ENCODE measurements at places on chromosomes 12 and 14.

- DNase-seq = no peak
These were observed 12.8 kb downstream of the DUSP6 start for GRCh38 chr12:89339526-89339925.

DNA sequence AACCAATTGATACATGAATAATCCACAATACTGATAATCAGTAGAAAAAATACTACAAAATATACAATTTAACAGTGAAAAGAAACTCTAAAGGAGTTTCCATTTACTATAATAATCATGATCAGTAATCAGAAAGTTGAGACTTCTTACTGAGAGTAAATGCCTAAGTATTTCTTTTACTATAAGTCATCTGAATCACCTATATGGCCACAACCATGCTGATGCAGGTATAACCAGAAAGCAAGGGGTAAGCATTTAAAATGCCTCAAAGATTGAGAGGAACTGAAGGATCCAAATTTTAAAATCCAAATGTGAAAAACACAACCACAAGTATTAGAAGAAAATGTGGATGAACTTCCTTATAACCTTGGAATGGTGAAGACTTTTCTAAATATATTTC, 23.4 kb downstream of the CDK17 start:
- no peak for DNase-seq

GRCh38 chr14:52068615-52069306, at the start of gene NID2:
TSS of gene NID2 (minus strand) at chr14:52069059. CDS start at chr14:52068994, 65 bp downstream.
- no peak for DNase-seq

GRCh38 chr12:124592050-124592449, 24.6 kb upstream of the NCOR2 start:
- DNase-seq = no peak

GRCh38 chr12:48340943-48341342, 9.8 kb downstream of the ZNF641 start:
- DNase-seq = no peak

- no peak for DNase-seq
These were observed 136.4 kb upstream of the LGR5 start for GRCh38 chr12:71303199-71303598.

DNA sequence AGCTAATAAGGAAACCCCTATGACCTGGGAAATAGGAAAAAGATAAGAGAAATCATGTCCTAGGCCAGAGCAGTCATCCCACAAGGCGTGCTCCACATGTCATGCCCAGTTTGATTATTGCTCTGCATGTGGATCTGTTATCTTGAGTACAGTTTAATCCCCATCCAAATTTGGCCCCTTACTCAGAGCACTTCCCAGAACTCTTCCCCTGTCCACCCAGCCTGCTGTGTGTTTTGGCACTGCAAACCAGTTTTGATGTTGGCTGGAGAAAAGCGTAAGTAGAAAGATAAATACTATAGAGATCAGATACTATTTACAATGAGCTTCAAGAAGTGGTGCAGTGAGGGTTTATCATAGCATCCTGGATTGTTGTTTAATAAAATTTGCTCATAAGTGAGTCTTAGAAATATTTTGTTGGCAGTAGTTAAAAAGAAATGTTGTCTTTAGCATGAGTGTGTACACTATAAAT, 83.8 kb downstream of the PTPRB start:
- no peak for DNase-seq

DNA sequence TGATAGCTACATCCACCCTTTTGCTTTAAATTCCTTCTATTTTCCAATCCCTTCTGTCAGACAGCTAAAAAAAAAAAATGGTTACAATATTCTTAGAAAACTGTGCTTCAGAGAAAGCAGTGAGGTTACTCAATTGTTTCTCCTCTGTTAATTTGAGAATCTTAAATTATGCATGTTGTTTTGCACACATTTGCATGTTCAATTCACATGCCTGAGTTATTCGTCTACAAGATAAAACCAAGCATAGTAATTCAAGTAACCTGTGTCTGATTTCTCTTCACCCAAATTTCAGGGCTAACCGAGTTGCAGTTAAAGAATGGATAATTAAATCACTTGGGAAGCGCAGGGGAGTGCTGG, 81.0 kb upstream of the MED13L start:
- no peak for DNase-seq

DNA sequence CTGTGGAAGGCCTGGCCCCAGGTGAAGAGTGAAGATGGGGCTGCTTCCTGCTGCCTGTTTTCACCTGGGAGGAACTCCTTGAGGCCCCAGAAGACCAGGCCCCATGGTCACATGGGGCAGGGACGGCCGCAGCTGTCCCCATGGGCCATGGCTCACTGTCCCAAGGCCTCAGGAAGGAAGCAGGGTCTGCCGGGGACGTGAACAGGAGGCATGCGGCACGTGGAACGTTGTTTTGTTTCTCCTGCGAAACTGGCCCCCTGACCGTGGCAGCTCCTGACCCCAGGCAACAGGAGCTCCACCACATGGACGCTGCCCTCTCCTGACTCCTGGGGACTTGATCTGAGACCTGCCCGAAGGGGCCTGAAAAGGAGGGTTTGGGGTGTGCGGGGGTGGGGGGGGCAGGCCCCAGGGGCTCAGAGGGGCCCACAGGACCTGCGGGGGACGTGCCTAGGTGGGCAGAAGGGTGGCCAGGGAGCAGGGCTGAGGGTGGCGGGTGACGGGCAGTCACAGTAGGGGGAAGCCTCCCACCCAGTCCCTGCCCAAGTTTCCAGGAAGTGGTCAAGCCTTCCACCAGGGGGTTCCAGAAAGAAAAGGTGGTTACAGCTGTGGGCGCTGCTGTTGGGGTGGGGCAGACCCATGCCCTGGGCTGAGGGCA, 41.4 kb downstream of the LRCOL1 start:
- DNase-seq = no peak

GRCh38 chr12:120254809-120255208, 10.7 kb downstream of the PXN start:
- no peak for DNase-seq

GRCh38 chr14:95233702-95234241, 76.4 kb upstream of the DICER1 start:
- DNase-seq = no peak

DNA sequence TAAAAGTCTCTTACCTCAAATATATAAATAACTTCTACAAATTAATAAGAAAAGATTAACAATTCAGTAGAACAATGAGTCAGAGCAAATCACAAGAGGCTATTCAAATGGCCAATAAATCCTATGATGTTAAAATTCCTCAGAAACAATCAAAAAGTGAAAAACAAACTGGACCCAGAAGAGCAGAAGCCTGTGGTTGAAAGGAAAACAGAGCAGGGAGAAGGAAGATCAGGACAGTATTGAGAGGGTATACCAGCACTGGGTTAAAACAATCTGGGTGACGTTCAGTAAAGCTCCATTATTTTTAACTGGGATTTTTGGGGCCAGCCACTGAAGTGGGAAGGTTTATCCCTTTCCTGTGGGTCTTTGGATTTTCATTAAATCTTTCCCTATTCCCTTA, 39.7 kb upstream of the PCED1B start:
- DNase-seq = no peak

GRCh38 chr14:75303381-75303789, 24.8 kb downstream of the FOS start:
- DNase-seq = no peak

DNA sequence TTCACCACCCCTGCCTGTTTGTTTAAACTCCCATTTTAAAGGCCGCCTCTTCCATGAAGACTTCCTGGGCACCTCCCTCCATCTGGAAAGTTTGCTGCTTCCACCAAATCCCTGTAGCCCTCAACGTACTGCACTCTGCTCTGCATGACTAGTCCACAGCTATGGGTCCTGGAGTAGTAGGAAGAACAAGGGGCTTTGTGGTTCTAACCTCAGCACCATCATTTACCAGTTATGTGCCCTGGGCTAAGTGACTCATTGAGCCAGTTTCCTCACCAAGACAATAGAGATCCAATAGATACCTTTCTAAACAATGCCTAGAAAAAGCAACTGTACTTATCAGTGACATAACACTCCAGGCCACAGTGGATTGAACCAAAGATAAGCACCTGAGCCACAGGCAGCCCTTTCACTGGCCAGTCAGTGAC, 8.5 kb upstream of the LTBP2 start:
- no peak for DNase-seq

GRCh38 chr14:74912111-74912510, 10.9 kb downstream of the RPS6KL1 start:
- DNase-seq = no peak

DNA sequence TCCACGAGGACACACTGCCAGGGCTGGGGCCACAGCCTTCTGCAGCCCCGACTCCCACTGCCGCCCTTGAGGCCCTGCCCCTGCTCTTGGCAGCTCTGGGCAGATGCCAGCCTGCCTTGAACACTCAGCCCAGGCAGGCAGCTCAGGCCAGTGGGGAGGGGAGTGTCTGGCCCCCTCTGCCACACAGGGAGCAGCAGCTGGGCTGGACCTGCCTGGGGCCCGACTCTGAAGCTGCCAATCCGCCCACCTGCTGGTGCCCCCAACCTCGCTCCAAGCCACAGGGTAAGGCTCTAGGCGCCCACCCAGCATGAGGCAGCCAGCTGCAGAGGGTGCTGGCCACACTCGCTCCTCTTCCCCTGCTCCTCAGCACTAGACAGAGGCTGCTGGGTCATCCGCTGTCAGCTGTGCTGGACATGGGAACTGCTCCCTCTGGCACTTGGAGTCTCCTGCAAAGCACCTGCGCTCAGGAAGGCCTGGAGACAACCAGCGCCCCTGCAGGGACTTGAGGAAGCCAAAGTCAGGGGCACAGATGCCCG, 24.6 kb upstream of the NUDT14 start:
- no peak for DNase-seq

DNA sequence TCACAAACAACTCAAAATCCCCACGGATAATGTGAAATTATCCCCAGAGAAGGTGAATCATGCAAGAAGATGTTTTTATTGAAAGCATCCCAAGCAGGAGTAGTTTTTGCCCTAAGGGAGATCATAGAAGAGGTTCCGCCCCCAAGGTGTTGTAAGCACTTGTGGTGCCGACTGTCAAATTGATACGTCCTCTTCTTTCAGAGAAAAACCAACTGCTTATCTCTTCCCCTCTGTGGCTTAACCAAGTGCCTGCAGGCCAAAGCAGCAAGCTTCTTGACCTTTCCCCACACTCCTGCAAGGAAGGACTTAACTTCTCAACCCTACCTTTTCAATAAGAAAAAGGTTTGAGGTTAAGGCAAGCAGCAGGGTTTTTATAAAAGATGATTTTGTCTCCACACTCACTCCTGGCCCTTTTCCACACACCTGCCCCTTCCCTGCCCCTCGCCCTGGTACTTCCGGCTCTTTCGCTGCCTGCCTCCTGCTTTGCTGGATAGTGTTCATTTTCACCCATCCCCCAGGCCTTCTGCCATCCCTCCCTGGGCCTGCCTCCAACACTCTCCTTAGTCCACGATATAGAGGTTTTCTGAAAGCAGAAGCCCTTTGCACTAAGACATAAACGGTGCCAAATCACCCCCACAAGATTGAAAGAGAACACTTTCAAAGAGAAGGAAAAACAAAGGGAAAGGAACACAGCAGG, 114.5 kb downstream of the EGLN3 start:
- DNase-seq = no peak

DNA sequence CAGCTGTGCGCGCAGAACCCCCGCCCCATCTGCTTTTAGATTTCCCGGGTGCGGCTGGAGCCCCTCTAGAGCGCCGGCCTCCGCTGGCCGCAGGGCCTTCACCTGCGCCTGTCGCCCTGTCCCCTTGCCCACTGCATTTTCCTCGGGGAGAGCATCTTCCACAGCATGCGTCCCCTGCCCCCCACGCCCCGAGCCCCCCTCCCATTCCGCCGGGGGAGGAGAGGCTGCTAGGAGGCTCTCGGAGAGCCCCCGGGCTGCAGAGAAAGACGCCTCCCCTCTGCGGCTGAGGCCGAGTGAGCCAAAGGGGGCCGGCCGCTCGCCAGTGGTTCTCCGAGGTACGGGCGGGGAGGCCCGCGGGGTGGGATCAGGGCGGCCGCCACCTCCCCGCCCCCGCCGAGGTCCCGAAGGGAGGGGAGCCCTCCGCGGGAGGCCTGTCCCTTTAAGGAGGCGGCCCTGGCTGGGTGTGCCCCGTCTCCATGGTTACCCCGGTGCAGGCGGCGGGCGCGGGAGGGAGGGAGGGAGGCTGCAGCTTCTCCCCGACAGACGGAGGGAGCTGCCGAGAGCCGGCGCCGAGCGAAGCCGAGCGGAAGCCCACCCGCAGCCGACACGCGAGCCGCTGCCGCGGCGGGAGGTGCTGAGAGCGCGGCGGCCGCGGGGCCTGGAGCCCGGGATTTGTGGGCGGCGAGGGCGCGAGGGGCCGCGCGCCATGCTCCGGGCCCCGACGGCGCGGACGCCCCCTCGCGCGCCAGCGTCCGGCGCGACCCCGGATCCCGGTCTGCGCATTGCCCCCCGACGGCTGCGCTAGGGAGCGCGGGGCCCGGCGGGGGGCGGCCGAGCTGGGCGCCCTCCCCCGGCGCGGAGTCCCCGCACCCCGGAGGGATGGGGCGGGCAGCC, at the start of gene KCNH3:
KCNH3 (plus strand) TSS at position 521 of the 894 bp plus-strand sequence. CDS start 387 bp downstream, outside the sequence.
- peak; percentile 52 for DNase-seq

GRCh38 chr14:24988760-24989159, 61.2 kb downstream of the STXBP6 start:
- DNase-seq = no peak

- DNase-seq = no peak
These were observed 700.6 kb downstream of the DIO2 start for GRCh38 chr14:79510659-79511058.

DNA sequence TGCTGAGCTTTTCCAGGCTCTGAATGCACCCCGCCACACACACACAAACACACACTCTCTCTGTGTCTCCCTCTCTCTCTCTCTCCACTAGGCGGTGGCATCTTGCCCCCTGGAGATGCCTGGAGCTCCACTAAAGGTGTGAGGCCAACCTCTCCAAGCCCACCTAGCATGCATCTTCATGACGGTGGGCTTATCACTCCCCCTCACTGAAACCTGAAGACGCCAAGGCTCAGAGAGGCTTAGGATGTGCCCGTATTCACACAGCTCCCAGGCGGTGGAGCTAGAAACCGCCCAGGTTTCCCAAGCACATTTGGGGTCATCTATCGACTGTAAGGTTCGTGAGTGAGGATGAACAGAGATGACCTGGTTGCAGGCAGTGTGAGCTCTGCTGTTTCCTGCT, 42.6 kb upstream of the BCL11B start:
- no peak for DNase-seq

DNA sequence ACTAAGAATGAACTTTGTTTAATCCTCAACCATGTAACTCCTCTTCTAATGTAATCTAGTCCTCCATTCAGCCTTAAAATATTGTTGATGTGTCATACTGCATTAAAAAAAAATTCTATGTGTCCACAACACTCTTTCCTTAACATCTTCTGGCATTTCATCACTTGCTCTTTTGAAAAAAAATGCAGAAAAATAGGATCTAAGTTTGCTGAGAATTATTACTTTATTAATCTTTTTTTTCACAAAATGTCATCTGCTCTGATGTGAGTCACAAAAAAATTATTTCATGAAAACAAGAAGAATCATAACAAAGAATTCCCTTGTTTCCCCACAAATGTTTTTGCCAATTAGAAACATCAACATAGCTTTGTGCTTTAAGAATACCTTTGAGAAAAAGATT, 410.1 kb upstream of the MGAT4C start:
- DNase-seq = no peak

- no peak for DNase-seq
These were observed 65.9 kb upstream of the WSCD2 start for GRCh38 chr12:108063192-108063591.

- DNase-seq = no peak
These were observed 243.1 kb downstream of the C12orf75 start for GRCh38 chr12:105573574-105573973.
